Cortex of kidney (tissue), 1 donor: ENCODE measurements at places on chromosomes 1 and 21.

- DNase-seq: no peak
These were observed 29.2 kb downstream of the MIS18A start for GRCh38 chr21:32249511-32250280.

DNA sequence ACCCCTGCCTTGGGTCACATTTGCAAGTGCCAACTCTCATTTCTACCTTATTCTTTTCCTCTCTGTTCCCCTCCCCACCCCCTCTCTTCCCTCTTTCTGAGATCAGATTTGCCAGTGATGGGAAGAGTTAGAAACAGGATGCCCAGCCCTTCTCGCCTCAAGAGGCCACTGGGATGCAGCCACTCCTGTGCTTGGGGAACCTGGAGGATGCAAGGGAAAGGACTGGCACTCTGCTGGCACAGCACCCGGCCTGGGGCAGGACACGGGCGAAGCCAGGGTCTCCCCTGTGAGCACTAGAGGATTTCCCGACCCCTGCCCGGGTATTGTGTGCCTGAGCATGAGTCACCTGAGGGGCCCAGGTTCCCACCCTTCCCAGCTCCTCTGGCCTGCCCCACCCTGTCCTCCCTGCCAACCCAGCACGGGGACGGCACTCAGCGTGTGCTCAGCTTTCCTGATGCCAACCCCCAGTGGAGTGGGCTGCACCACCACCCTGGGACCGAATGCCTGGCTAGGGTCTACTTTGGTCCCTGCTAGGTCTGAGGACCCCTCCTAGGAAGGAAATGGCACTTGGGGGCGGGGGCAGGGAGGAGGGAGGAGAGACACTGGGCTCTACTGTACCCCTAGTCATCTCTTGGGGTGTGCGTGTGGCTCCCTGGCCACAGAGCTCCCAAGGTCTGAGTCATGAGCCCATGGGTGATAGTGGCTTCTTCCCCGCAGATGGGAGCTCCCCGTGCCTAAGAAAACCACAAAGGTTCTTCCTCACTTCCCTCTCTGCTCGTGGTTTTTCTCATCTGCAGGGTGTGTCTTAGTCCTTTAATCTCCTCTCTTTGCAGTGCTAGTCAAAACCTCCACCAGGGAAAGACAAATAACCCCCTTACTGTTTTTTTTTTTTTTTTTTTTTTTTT lies 12.4 kb downstream of the LMNA start:
- DNase-seq: no peak

GRCh38 chr1:89615676-89616598 lies 17.0 kb upstream of the LRRC8C start:
- DNase-seq: no peak

- no peak for DNase-seq
These were observed 107.3 kb downstream of the ENAH start for GRCh38 chr1:225545649-225546048.

GRCh38 chr1:46244656-46245371 lies 2.7 kb upstream of the RAD54L start:
- no peak for DNase-seq

DNA sequence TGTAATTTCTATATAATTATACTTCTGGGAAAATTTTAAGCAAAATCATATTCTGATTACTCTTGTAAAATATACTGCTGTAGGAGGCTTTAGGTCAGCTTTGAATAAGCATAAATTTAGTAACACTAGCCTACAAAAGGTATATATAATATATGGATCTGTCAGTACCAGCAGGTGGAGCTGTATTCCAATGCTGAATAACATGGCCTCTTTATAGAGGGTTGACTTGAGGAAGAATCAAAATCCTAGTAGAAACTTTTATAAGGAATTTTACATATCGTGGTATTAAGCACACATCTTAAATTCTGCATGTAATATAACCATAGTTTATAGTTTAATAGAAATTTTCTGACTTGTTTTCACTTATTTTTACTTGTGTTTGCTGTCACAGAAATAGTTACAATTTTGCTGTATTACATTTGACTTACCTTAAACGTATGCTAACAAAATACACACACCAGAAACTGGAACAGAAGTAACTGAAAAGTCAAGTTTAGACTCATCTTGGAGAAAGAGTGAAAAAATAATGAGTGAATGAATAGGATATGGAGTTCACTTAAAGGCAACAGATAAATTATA lies 79.3 kb downstream of the HMCN1 start:
- no peak for DNase-seq
